ENCODE measurements at places on chromosomes 2 and 18.
A peak's percentile ranks its signal among the peaks of the same experiment; 100 is the strongest.

GRCh38 chr2:38480617-38481016, 103.5 kb upstream of the ATL2 start:
- DNase-seq, result no peak

GRCh38 chr2:42933824-42934254, 141.5 kb upstream of the HAAO start:
- DNase-seq, result no peak

DNA sequence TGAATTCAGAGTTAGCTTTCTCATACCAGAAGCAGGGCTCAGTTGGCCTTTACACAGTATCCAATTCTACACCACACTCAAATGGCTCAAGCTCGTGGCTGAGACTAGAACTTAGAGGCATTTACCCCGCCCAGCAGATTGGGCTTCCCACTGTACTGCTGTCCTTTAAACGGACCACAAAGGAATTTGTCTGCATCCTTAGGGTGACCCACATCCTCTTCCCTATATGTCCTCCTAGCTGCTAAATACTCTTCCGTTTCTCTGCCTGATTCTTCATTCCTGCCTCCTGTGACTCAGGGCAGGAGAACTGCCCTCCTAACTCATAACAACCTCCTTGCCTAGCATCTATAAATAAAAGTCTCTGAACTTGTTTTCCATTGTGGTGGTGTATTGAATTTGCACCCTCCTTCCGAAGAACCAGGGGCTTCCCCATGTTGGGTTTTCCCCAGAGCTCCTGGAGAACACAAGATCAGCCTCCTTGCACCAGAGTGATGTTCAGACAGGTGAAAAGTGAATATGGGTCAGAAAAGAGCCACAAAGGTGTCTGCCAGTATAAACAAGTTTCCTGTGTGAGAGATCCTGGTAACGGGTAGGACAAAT, 32.0 kb upstream of the MC4R start:
- no peak for DNase-seq

GRCh38 chr2:27003007-27003406, 29.8 kb upstream of the TMEM214 start:
- DNase-seq, result no peak

- DNase-seq, result no peak
Observed at GRCh38 chr2:200360364-200360763, 53.9 kb downstream of the SPATS2L start.

DNA sequence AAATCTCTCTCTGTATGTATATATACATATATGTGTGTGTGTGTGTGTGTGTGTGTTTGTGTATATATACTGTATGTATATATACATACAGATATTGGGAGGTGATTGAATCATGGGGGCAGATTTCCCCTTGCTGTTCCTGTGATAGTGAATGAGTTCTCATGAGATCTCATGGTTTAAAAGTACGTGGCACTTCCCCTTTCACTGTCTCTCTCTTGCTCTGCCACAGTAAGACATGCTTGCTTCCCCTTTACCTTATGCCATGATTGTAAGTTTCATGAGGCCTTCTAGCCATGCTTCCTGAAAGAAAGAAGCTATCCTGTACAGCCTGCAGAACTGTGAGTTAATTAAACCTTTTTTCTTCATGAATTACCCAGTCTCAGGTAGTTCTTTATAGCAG, 18.8 kb upstream of the CCDC195 start:
- DNase-seq, result no peak

GRCh38 chr2:212777020-212777491, 238.5 kb upstream of the ERBB4 start:
- peak; percentile 3 for DNase-seq
